ENCODE measurements at places on chromosomes 4 and X.

DNA sequence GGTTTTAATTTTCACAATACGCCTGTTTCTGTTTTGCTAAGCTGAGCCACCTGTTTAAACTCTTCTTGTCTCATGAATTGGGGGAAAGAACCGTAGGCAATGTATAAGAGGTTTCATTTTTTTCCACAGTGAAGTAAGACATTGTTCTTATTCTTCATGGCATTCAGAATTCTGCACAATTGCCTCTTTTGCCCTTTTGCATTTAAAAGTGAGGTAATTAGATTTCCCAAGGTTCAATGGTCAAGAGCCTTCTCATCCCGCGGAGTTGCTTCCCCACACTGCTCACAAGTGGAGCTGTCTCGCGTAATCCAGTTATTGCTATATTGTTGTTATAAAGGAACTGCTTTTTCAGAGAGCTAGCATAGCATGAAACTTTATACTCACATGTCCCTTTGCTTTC, 90.9 kb upstream of the SPRY1 start:
- DNase-seq = no peak

GRCh38 chr4:43330288-43330687, 437.8 kb downstream of the GRXCR1 start:
- DNase-seq = no peak

GRCh38 chrX:32985544-32985943, 225.8 kb downstream of the DMD start:
- DNase-seq = no peak

- DNase-seq = no peak
Measured at GRCh38 chr4:100838286-100838685, 320.5 kb upstream of the EMCN start.

DNA sequence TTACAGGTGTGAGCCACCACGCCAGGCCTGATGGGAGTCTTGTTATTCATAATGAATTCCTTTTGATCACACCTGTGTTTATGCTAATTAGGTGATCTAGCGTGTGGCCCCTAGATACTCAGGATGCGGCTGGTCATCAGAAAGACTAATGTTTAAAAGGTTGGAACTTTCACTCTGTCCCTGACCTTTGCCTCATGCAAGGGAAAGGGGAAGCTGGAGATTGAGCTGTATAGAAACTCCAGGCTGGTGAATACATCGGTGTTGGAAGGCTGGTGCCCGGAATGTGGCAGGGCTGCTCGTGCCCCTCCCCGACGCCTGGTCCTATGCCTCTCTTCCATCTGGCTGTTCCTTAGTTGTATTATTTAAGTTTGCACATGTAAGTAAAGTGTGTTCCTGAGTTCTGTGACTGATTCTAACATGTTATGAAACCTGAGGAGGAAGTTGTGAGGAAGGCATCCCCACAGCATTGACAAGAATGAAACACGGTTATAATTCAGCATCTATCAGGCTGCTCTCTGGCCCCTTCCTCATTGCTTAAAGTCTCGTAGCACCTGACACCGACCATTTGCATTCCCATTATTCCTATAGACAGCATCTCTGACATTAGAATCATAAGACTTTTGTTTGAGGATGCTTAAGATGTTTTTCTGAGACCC, 28.9 kb downstream of the CASP3 start:
- no peak for DNase-seq

DNA sequence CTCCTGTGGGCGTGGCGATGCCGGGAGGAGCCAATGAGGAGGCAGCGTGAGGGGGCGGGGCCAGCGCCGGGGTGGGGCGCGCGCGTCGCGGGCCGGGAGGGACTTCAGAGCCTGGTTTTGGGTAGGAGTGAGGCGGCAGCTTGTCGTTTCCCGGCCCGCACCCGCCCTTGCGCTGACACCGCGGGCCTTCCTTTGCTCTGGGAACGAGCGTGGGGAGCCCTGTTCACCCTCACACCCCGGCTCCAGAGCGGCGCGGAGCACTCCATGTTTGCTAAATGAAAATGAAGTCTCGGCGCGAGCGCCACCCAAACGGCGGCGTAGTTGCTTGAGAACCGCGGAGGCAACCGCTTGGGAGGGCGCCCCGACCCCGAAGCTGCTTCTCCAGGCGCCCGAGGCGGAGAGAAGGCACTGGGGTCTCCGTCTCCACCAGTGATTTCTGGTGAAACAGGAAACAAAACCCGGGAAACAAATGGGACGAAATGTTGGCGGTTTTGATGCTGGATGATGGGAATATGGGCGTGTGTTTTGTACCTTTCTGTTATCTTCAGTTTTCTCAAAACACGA, 497 bp upstream of the GRPEL1 start:
- no peak for DNase-seq

- no peak for DNase-seq
Measured at GRCh38 chr4:139631791-139632190, 33.8 kb upstream of the MGST2 start.

DNA sequence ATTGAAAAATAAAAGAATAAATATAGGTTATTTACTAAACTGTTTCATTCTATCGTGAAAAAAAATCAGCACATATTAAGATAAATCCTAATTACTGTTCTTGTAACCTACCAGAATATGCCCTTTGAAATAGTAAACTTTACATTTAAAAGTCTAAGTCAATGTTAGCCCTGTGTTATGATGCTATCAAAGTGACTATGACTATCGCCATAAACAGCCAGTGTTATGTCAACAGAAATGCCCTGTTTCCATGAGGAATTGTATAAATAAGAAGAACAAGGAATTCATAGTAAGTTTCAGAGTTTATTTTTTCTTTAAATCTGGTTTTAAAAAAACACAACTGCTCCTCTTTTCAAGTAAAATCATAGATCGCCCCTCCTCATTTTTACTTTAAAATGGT, 11.4 kb downstream of the NR3C2 start:
- no peak for DNase-seq

GRCh38 chr4:166972071-166972470, 262.2 kb downstream of the SPOCK3 start:
- DNase-seq = no peak

- no peak for DNase-seq
Measured at GRCh38 chrX:133783274-133783673, 202.1 kb downstream of the GPC3 start.

DNA sequence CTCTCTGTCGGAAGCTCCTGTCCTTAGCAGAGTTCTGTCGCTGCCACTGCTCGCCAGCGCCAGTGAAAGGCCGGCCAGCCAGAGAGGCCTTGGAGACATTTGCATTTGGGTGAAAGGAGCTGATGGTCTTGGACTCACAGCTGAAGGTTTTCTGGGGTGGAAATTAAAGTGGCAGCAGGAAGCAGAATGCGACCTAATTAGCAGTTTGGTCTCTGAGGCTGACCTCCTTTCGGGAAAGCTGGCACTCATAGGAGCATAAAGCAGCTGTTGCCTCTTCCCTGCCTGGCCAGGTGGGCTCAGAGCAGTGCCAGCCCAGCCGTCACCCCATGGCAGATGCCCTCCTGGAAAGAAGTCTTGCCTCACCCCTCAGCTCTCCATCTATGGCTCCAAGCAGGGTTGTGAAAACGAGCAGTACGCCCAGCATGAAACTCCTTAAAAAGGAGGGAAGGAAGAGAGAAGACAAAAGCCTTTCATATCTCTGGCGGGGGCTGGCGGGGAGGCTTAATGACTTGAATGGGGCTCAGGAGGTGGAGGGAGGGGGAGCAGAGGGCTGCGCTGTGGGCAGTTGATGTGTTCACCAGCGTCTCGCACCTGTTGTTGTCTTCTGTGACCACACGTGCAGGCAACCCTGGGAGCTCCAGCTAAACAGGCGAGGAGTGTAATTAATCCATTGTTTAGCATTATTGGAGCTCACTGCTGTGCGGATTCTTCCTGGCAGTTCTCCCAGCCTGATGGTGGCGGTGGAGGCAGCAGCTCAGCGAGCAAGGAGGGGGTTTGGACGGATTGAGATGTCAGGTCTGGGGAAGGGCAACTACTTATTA, 264.0 kb downstream of the MID1IP1 start:
- DNase-seq = no peak

GRCh38 chrX:16606142-16606720, 43.7 kb upstream of the S100G start:
- no peak for DNase-seq

GRCh38 chrX:31138124-31138523, 66.3 kb upstream of the FTHL17 start:
- no peak for DNase-seq

GRCh38 chr4:15162465-15163283, 160.4 kb downstream of the CPEB2 start:
- no peak for DNase-seq

GRCh38 chrX:113929004-113929403, 654.9 kb upstream of the HTR2C start:
- no peak for DNase-seq

DNA sequence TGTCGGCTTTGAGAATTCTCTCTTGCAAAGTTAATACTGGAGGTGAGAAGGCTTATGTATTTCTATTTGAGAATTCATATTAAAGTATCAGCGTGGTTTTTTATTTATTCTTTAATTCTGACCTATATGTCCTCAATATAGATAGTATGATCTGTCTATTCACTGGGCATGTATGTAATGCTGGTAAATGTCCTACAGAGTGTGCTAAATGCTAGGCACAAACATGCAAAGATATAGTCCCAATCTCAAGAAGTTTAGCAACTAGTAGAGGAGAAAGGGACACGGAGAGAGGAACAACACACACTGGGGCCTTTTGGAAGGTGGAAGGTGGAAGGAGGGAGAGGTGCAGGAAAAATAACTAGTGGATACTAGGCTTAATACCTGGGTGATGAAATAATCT, 11.0 kb upstream of the BMPR1B start:
- no peak for DNase-seq

DNA sequence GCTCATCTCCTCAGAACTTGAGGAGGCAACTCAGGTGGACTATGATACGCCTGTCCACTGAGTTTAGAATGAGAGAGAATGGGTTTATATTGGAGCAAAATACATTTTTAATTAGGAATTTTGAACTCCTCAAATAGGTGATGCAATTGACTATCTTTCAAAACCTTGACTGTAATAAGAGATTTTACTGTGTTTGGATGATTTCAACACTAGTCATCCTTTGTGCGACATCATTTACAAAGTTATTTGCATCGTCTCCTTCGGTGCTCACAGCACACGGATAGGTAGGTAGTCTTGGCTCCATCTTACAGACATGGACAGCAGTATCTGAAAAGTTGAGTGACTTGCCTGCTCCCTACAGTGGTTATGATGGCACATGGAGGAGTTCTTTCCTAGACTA, 67.0 kb downstream of the AASDH start:
- no peak for DNase-seq

DNA sequence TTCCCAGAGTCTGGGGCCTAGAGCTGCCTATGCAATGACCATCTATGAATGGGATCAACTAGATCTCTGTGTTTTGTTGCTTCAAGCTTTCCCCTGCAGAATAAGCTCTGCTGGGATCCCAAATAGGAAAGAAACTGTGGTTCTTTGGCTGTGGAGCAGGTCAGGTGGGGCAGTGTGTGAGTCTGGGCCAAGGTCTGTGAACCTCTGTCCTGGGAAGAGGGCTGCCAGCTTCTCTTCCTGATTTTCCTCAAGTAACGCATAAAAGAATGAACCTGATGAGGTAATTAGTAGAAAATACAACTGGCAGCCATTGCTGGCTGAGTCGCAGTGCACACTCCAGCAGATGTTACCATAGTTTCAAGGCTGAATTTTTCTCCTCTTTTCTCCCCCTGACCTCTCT, 4.6 kb upstream of the PIN4 start:
- no peak for DNase-seq

- DNase-seq = no peak
Measured at GRCh38 chr4:53748328-53748772, 157.1 kb upstream of the LNX1 start.

- peak; percentile 65 for DNase-seq
Measured at GRCh38 chr4:6200011-6200921, at the start of gene JAKMIP1. TSS of gene JAKMIP1 (minus strand) at chr4:6200549. CDS start at chr4:6112850, 87,699 bp downstream.

DNA sequence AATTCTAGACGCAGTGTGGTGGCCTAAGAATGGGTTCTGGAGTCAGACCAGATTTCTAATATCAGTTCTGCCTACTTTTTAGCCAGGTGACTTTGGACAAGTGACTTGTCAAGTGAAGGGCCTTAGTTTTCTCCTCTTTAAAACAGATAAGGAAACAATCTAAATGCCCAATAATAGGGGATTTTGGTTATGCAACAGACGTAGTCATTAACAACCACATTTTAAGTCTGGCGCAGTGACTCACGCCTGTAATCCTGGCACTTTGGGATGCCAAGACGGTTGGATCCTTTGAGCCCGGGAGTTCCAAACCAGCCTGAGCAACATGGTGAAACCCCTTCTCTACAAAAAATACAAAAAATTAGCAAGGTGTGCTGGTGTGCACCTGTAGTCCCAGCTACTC, 2.1 kb upstream of the ZMYM3 start:
- no peak for DNase-seq
